ENCODE measurements at places on chromosomes 7 and 10. TPM values are rescaled to one million over a fixed set of nuclear protein-coding genes. Genes with fewer than 3 reads are reported as not detected.

WDFY4 gene
- 1.5 TPM for total RNA-seq

MPP7 gene
- total RNA-seq, result 13.1 TPM

KLLN gene
- total RNA-seq, result 0.24 TPM

FAM180A gene
- total RNA-seq, result 25.1 TPM

Measured in cardiac septum (tissue), 1 donor.